ENCODE measurements at places on chromosomes 5 and 9.

GRCh38 chr9:123081824-123082223 is 48.4 kb downstream of the GPR21 start:
- DNase-seq: no peak

DNA sequence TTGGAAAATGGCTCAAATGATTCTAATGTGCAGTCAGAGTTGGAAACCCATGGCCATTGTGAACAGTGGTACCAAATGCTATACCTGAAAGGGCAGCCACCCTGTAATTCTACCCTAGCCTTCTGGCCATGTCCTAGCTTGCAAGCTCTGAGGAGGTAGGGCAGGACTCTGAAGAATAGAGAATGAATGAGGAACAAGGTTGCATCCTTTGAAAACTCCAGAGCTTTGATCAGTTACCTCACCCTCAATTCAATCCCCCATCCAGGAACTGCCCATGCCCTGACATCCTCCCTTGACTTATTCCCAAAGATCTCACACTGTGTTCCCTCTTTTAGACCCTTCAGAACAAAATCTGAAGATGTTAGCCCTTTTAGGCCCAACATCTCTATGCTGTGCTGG is 17.8 kb upstream of the ERMP1 start:
- no peak for DNase-seq

GRCh38 chr5:118789366-118789765 is 199.0 kb downstream of the DTWD2 start:
- no peak for DNase-seq

- DNase-seq: no peak
These were observed 75.8 kb downstream of the POU5F2 start for GRCh38 chr5:93665648-93666047.

GRCh38 chr9:124869466-124869985 is 7.6 kb downstream of the ARPC5L start:
- DNase-seq: no peak

- DNase-seq: no peak
These were observed 31.9 kb downstream of the ANKRD33B start for GRCh38 chr5:10595672-10596309.

DNA sequence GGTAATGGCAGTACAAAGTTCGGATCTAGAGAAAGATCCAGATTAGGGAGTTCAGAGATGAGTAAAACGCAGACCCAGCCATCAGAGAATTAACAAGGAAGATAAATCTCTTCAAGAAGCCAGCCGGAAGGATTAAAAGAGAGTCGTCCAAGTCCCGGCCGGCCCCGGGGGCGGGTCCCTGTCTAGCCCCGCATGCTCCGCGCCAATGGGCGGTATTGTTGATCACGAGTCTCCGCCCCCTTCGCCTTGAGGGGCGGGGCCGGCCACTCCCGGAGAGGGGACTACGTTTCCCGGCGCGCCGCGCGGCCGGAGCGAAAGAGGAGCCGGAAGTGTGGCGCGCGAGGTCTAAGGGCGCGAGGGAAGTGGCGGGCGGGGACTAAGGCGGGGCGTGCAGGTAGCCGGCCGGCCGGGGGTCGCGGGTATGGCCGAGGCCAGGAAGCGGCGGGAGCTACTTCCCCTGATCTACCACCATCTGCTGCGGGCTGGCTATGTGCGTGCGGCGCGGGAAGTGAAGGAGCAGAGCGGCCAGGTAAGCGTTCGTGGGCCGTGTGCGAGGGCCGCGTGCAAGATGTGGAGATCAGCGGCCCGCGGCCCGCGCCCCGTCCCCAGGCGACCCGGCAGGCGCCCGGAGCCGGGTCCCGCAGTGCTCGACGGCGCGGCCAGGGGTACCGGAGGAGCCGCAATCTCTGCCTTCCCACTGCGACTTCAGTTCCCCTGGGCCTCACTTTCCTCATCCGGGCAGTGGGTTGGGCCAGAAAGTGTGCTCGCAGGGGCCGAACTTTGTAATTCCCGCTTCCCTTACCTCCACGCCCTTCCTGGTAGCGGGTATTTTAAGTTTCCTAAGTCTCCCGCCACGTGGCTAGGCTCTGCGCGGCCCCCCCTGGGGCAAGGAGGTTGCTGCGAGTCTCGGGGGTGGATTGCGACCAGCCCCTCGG is at the start of gene TCOF1:
TCOF1 (plus strand) TSS at position 372 of the 935 bp plus-strand sequence; CDS start at position 422, 50 bp downstream.
- DNase-seq: peak; percentile 92

DNA sequence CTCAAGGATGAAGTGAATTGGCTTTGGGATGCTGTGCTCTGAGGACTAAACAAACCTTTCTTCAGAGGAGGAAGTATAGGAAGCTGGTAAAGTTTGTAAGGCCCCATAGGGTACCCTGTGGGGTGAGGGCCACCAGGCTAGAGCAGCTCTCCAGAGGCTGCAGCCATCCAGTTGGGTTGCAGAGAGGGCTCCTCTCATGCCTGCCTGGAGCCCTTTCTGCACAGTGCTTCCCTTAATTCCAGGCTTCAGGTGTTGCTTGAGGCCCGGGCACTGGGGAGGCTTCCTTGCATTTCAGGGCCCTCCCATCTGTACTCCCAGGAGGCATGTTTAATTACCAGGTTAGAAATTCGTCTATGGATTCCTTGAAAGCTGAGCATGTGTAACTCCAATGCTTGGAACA is 95.3 kb upstream of the FSTL4 start:
- DNase-seq: no peak

DNA sequence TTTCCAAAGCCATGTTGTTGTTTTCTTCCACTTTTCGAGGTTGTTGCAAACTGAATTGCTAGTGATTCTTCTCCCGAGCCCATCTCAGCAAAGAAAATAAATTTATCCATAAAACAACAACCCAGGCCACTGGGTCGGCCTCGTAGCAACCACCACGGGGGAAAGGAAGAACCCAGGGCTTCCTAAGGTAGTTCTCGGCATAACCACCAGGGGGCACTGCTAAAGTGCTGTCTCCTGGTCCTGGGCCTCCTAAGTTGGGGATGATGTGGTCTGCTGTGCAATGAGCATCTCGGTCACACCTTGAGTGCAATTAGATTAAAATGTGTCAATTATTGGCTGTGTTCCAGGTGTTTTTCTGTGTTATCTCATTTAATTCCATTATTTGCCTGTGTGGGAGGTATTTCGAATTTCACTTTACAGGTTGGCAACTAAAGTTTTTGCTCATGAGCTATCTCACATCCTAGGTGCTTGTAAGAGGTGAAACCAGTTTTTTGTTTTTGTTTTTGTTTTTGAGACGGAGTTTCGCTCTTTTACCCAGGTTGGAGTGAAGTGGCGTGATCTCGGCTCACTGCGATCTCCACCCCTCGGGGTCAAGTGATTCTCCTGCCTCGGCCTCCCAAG is 102.8 kb upstream of the DAP start:
- no peak for DNase-seq

- DNase-seq: no peak
These were observed 14.2 kb upstream of the PPP1R2B start for GRCh38 chr5:156835905-156836304.

- DNase-seq: no peak
These were observed 52.6 kb upstream of the GARNL3 start for GRCh38 chr9:127211983-127212382.

DNA sequence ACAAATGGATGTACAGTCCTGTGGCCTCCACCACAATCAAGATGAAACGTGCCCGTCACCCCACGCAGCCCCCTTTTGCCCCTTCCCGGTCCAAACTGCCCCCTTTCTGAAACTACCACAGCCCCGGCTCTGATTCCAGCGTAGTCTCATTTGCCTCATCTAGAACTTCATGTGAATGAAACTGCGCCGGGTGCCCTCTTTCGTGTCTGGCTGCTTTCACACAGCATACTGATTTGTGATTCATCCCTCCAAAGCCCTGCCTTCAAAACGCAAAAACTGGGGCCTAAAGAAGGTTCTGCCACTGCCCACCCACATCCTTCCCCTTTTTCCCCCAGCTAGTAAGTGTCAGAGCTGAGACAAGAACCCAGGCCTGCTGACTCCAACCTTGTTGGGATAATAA is 31.5 kb upstream of the NCS1 start:
- no peak for DNase-seq

DNA sequence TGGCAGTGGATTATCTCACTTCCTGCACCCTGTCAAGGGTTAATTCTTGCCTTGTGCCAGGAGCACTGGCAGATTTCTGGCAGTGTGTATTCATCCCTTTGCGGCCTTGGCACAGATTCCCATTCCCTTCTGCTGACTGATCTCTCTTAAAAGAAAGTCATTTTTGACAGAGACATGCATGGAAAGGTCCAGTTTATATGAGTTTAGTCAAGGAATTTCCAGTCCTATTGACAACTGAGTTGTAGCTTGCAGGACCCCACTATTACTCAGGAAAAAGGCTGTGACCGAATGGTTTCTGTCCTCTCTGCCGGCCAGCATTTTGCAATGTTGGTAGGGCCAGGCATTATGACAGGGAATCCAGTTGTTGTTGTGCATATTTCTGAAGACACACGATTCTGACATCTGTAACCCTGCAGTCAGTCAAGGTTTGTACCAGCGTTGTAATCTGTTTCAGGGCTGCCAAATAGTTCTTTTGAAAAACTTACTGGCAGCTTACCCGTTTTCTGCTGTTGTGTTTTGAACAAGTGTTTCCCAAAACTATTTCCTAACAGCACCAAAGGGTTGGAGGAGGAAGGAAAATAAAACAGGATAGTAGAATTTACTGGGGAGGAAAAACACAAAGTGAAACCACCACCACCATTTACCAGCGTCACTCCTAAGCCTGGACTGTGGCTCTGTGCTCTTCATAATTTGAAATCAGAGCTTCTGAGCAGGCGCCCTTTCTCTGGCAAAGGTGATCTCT is 243.4 kb upstream of the KLF4 start:
- DNase-seq: no peak

DNA sequence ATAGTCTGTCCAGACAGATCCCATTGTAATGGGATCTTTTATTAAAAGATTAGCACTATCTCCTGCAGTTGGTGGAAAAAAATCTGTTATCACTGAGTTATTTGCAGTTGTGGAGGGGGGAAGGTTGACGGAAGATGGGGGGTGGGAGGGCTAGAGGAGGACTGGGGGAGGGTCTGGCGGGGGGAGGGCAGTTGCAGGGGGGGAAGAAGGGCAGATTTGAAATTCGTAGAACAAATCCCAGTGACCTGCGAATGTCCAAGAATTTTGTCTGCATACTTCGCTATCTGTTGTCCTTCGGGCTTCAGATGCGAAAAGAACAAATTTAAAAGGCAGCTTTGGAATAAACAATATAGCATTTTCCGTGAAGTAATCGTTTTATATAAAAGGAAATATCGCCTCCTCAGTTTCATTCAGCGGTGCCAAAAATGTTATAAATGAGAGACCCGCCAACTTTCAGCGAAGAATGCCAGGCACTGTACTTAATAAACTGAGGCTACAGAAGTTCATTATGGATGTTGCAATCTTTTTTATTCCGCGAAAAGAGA is 1.3 kb upstream of the FST start:
- no peak for DNase-seq

DNA sequence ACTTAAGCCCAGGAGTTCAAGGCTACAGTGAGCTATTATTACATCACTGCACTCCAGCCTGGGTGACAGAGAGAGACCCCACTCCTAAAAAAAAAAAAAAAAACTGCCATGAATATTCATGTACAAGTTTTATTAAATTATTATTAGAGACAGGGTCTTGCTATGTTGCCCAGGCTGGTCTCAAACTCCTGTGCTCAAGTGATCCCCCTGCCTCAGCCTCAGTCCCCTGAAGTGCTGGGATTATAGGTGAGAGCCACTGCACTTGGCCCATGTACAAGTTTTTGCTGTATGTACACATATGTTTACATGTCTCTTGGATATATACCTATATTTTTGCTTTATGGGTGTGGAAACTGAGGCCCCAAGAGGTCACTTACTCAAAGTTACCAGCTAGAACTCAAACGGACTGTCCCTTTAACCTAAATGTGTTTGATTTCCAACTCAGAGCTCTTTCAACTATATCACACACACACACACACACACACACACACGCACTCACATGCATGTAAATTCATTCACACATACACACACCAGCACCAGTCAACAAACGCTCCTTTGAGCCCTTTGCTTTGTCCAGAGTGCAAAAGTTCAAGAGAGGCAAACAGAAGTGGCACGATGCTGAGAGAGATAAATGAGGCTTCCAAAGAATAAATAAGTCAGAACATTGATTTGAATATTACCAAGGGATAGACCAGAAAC is 42.3 kb upstream of the STRBP start:
- no peak for DNase-seq

- no peak for DNase-seq
These were observed 55.3 kb downstream of the LIX1 start for GRCh38 chr5:97087138-97087537.

- DNase-seq: no peak
These were observed 10.2 kb downstream of the CEP72 start for GRCh38 chr5:622359-622758.

DNA sequence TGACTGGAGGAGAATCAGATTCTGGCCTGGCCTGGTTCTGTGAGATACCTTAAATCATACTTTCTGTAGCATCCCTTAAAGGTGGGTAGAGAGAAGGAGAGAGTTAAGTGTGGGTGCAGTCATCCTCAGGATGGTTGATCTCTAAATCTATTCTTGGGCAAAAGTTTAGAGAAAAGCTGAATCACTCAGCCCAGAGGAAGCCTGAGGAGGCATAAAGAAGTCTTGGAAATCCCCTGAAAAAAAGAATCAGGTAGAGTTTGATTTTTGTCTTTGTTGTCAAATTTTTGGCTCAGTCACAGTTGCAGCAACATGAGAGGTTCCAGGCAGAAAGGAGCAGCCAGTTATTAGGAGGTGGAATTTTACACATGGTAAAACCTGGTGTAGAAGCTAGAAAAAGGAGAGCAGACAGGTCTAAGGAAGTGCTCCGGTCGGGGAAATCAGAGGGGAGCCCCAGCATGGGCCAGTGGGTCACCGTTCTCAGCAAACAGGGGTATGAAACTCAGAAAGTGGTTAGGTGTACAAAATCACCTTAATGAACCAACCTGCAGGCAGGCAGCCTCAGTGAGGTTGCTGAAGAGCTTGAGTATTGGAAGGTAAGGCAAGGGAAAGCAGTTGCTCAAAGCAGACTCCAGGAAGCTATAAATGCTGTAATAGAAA is 116.2 kb upstream of the CNTLN start:
- DNase-seq: no peak

- no peak for DNase-seq
These were observed 86.1 kb upstream of the PTPN3 start for GRCh38 chr9:109584205-109584604.

- no peak for DNase-seq
These were observed 48.3 kb downstream of the TMEFF1 start for GRCh38 chr9:100521282-100521681.

- no peak for DNase-seq
These were observed 68.8 kb upstream of the NTRK2 start for GRCh38 chr9:84600739-84601138.

- no peak for DNase-seq
These were observed 38.2 kb upstream of the LPAR1 start for GRCh38 chr9:111076519-111076918.

DNA sequence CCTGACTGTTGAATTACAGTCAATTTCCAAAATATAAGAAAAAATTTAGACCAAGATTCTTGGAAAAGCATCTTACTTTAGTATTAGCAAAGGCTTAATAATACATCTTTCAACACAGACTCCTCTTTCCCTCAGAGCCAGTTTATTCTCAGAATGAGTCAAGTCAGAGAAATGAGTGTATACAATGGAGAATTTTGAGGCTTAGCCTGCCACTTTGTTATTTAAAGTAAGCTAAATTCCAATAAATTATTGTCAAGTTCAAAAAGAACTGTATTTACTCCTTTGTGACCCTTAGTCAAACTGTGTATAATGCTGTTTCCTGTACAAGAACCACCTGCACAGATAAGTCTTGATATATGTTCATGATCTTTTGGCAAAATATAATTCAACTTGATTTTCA is 428.5 kb upstream of the ITGA1 start:
- DNase-seq: no peak

Data from right renal pelvis (tissue), 4 donors.